ENCODE measurements at places on chromosomes 4 and X.

GRCh38 chrX:115266300-115266699, 23.2 kb upstream of the LUZP4 start:
- no peak for DNase-seq

DNA sequence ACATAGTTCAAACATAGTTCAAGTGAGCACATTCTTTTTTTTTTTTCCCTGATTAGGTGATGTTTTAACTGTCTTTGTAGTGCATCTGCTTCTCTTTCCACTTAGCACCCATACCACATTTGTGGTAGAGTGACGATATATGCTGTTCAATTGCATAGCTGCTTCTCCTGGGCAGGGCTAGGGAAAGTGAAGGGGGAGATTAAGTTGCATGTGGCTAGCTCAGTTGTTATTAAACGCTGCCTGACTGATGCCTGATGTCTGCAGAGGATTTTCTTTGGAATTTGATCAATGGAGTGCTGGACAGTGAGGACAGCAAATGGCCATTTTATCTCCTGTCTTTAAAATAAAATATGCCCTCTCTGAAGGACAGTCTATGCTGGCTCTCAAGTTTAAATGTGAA, 63.7 kb downstream of the ANK2 start:
- no peak for DNase-seq

- no peak for DNase-seq
Measured at GRCh38 chrX:149079805-149080406, 425.2 kb downstream of the IDS start.

DNA sequence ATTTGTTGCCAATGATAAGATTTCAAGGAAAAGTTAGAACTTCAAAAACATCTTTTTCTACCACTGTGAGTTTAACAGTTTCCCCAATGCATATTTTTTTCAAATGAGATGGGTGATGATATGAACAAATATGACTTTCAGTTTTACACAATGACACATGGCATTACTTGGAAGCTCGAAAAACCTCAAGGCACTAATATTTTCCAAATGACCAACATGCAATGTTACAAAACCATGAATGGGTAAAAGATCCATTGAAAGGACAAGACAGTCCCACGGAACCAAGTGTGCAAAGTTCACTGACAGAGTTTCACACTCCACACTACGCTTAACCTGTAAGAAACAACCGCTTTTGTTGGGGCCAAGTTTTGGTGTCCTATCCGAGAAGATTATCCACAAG, 84.5 kb downstream of the CD99L2 start:
- DNase-seq = no peak

- no peak for DNase-seq
Measured at GRCh38 chrX:69262036-69262936, 97.0 kb upstream of the PJA1 start.

- DNase-seq = no peak
Measured at GRCh38 chr4:16745009-16745635, 153.3 kb downstream of the LDB2 start.

DNA sequence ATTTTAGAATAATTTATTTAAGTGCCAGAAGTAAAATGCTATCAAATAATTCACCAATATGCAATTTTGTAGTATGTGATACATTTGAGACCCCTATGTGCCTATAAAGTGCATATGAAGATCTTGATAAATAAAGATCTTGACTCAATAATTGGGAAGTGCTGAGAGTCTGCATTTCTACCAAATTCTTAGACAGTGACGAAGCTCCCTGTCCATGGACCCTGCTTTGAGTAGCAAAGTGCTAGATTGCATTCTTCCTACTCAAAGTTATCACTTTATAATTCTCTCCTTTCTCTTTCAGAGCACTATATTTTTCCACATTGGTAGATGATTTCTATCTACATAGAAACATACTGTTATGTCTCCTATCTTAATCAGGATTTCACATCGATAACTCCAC, 1393.9 kb downstream of the ARAP2 start:
- DNase-seq = no peak

DNA sequence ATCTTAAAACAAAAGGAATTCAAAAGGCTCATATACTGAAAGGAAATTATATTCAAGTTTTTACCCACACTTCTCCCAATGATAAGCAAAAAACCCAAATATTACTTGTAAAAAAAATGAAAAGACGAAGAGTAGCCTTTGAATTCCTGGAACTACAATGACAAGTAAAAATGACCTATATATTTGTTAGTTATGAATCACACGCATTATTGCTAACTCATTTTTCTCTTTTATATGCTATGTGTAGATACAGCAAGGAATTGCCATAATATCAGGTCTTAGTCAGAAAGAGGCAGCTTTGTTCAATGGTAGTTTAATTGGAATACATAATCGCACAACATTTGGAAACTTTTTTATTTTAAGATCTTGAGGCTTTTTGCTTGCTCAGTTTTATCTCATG, 22.7 kb upstream of the ASB5 start:
- DNase-seq = no peak

DNA sequence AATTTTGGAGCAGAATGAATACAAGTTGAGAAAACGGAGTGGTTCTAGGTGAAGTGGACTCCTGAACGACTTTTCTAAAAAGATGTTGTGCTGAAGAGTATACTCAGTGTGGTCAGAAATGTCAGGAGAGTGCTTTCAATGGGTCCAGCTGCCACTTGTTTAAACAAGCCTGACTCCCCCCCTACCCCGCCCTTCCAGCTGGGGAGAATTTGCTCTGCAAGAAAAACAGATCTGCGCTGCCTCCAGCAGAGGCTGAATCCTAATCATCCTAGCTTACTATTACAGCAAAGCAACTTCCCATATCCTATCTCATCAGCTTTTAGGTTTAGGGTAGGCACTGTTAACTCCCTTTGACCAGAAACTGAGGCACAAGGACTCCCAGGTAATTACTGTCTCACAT, 1.9 kb downstream of the MAP3K15 start:
- DNase-seq = no peak

DNA sequence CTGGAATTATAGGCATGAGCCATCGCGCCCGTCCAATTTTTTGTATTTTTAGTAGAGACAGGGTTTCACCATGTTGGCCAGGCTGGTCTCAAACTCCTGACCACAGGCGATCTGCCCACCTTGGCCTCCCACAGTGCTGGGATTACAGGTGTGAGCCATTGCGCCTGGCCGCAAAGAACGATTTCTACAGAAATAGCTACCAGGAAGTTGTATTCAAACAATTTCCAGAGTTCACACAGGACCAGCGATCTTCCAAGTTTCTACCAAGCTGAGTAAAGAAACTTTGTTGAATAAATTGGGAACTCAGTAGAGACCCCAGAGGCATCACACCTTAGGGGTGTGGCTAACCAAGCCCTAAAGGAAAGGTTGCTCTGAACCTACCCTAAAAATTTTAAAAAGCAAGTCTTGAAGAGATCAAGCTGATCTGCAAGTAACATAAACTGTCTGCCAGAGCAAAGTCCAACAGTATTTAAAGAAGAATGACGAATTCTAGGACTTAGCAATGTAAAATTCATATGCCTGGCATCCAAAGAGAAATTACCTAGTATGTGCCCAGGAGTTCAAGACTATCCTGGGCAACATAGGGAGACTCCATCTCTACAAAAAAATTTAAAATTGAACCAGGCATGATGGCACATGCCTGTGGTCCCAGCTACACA, 48.4 kb upstream of the USP9X start:
- DNase-seq = no peak

- no peak for DNase-seq
Measured at GRCh38 chrX:118383120-118383519, 37.2 kb downstream of the WDR44 start.

GRCh38 chrX:11759461-11760311, 1.6 kb downstream of the MSL3 start:
- peak; percentile 77 for DNase-seq

- no peak for DNase-seq
Measured at GRCh38 chr4:16846540-16847117, 51.8 kb downstream of the LDB2 start.

DNA sequence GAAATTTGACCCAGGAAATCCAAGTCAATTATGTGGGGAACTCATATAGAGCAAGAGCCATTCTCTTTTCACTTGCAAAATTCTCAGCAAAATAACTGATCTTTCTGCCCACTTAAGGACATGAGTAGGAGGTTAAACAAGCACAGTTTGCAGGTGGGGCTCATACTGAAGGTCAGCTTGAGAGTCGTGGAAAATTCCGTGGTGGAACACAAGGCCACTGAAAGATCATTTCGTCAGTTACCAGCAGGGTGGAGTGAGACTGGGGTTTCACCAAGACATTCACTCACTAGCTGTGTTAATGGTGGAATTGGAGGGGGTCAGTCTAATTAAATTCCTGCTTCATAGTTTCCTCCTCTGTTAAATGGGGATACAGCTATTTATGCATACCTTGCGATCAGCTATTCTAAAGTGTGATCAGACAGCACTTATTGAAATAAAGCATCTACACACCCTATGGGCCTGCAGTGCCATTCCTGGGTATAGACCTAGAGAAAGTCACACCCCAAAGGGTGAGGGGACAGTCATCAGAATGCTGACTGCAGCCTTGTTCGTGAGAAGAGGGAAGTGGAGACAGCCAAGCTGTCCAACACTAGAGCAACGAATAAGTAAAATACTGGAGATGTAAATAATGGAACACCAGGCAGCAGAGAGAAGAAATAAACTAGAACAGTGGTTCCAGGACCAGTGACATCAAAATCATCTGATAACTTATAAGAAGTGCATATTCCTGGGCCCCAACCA, 42.7 kb upstream of the CLNK start:
- DNase-seq = no peak

DNA sequence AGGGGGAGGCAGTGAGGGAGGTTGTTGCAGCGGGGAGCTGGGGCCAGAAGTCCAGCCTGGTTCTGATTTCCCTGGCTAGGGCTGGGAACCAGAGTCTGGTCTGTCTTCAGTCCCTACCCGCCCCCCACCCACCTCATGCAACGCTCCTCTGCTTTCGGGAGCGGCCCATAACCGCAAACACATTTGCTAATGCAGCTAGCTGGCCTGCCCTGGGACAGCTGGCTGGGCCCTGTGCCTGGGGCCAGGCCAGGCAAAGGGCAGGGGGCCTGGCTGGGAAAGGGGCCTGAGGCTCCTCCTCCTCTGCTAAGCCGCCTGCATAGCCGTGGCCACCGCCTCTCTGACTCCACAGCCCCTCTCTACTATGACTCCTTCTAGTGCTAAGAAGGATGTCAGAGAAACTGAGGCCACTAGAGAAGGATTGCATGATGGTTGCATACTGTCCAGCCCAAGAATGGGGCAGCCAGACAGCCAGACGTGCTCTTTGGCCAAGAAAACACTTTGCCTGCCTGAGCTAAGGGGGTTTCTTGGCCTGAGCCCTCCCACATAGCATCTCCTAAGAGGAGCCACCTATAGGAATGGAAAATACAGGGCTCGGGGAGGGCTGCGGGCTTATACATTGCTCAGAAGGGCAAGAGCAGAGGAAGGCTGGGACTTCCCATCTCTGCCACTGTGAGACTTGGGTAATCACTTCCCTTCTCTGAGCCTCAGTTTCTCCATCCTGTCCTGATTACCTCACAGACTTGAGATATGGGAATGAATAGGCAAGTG, 76.9 kb downstream of the PJA1 start:
- no peak for DNase-seq

DNA sequence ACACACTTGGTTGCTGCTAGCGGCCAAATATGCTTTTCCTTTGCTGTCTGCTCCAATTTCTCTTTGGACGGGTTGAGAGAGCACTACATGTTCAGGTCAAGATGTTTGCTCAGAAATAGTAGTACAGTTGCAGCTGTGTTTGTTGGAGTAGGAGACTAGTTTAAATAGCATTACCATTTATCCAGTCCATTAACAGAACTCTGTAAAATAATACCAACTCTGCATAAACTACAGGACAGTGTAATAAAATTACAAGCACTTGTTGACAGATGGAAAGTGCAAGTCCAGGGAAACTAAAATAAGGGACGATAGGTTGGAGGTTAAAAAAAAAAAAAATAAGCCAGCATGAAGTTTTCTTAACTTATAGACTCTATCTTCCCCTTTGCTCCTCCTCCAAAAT, 20.2 kb downstream of the SLIT2 start:
- no peak for DNase-seq

DNA sequence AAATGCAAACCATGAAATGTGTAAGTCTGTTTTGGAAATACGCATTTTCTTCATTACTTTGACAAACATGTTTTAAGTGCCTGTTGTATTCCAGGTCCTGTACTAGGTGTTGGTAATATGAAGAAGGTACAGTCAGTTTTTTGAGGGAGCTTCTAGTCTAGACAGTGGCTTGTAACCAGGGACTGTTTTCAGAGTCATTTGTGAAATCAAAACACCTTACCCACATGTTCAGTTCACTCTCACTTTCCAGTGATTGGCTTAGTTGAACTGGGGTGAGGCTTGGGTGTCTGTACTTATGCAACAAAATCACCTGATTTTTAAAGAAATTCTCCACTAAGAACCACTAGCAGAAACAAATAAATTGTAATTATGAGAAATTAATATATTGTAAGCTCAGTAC, 16.4 kb downstream of the DCLK2 start:
- no peak for DNase-seq
